ENCODE measurements at places on chromosomes 16 and 17.
A peak's percentile ranks its signal among the peaks of the same experiment; 100 is the strongest.

DNA sequence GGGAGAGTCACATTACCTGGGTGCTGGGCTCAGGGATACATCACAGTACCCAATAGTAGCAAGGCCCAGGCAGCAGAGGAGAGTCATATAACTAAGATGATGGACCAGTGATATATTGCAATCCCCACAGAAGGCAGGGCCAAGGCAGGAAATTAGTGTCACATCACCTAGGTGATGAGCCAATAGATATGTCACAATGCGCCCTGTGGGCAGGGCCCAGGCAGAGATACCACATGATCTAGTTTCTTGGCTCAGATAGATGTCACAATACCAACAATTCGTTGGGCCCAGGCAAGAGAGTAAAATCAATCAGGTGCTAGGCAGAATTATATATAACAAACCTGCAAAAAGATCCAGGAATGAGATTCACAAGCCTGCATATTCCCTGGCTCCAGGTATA lies 2111.5 kb downstream of the TP53TG3F start:
- no peak for DNase-seq

GRCh38 chr16:78227855-78228254 lies 128.4 kb downstream of the WWOX start:
- DNase-seq: no peak

DNA sequence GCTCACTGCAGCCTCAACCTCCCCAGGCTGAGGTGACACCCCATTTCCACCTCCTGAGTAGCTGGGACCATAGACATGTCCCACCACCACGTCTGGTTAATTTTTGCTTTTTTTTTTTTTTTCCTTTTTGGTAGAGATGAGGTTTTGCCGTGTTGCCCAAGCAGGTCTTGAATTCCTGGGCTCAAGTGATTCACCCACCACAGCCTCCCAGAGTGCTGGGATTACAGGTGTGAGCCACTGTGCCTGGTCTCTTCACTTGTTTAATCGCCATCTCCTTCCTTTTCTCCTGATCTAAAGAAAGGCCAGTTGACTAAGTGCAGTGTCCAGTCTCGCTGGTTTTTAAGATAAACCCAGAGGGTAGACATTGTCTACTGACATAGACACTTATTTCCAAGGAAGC lies 152.0 kb downstream of the C16orf95 start:
- DNase-seq: no peak

- DNase-seq: no peak
Measured at GRCh38 chr16:66360624-66361324, 5.7 kb upstream of the CDH5 start.

GRCh38 chr17:73281928-73282327 lies 20.2 kb upstream of the CPSF4L start:
- no peak for DNase-seq

GRCh38 chr17:70357190-70357589 lies 187.9 kb downstream of the KCNJ2 start:
- no peak for DNase-seq

- no peak for DNase-seq
Measured at GRCh38 chr17:6927290-6928126, 68.3 kb upstream of the ALOX12 start.

- no peak for DNase-seq
Measured at GRCh38 chr17:40490289-40490853, 11.1 kb downstream of the TNS4 start.

DNA sequence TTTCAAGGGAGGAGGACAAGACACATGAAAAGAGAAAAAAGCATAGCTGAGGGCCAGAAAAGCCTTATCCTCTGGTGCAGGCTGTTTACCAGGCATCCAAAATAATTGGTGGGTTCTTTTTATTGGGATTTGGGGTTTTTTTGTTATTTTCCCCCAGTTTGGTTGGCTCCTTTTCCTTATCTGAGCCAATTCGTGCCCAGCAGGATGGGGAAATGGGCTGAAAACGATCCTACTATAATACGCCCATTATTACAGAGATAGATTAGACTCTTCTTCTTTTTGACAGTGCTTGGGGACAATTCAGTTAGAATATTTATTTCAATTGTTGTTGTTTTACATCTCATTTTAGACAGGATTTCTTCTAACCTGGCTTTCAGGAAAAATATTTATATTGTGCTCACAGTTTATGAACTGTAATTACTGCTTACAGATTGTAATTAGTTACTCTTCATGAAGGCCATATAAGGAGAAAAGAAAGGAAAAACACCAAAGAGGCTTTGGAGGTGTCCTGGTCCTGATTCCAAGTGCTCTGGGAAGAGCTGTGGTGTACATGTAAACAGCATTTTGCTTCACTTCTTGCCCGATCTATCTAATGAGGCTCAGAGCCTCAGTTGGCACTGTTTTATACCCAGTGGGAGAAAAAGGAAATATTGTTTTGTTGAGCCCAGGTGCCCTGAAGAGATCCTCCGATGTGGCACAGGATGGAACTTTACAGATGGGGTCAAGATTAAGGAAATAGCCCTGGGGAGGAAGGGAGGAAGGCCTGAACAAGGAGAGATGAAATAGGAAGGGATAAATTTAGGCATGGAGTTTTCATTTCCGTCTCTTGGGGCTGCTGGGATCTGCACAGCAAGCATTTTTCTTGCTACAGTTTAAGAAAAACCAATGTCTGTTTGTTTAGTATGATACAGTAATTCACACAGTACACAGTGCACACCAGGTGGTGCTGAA lies 611 bp upstream of the ANKRD40 start:
- no peak for DNase-seq

DNA sequence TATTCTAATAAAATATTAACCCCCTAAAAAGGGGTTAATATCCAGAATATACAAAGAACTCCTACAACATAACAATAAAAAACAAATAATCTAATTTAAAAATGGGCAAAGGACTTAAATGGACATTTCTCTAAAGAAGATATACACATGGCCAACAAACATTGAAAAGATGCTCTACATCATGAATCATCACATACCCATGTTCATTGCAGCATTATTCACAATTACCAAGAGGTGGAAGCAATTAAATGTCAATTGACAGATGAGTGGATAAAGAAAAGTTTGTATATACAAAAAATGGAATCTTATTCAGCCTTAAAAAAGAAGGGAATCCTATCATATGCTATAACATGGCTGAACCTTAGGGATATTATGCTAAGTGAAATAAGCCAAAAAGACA lies 36.8 kb downstream of the CPD start:
- no peak for DNase-seq

- DNase-seq: no peak
Measured at GRCh38 chr17:43753493-43754129, 5.0 kb downstream of the SOST start.

DNA sequence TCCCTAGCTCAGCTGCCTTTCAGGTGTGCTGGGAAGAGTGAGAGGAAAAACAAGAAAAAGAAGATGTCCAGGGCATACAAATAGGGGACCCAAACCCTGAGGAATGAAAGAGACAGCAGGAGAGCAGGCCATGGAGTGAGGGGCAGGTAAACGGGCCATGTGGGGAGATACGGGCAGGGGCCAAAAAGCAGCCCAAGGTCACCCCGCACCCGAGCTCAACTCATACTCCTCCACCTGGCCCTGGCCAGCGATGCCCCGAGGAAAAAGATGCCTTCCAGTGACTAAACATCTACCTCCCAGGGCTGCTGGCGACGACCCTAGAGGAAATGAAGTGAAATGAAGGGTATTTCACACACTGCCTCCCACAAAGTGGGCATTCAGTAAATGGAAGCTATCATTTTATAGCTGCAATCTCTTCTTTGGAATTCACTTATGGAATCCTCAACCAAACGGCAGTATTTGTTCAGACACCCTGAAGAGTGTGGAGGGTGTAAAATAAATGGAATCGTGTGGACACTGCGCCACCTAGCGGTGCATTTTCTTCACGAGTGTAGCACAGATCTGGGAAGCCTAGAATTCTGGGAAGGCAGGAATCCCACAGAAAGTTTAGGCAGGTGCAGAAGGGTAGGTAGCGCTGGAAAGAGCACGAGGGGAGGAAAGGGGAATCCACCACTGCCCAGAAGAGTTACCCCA lies 14.9 kb downstream of the ELAC2 start:
- peak; percentile 35 for DNase-seq

- DNase-seq: peak; percentile 47
Measured at GRCh38 chr17:67293251-67294203, 48.5 kb upstream of the HELZ start.

DNA sequence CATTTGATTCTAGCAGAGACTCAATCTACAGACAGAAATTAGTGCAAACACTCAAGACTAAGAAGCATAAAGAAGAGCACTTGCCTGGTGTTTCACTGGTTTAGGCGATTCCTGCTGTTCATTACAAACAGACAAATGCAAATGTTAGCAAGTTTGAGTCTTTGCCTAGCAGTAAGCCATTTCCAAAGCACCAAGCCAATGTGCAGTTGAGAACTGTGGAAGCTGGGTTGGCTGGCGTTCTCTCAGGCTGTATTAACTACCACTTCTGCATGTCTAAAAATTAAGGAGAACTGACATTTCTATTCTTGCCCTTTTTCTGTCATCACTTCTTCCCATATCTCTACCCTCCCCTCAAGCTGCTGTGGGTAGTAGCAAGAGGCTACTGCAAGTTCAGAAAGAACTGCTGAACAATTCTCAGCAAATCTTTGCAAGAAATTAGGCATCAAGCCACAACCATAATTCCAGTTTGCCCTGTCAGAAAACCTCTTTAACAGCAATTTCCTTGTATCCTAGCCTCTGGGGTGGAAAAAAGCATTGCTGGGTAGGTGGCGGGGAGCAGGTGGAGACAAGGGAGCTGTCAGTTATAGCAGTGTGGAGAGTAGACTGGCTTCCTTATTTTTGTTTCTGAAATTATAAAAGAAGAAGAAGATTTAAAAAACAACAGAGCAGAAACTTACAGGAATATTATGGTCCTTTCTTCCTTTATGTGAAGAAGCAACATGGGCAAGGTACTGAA lies 53.8 kb downstream of the MYH10 start:
- DNase-seq: no peak

GRCh38 chr17:21282231-21282630 lies 2.3 kb upstream of the MAP2K3 start:
- no peak for DNase-seq

GRCh38 chr16:58638148-58639036 lies 8.8 kb upstream of the CNOT1 start:
- no peak for DNase-seq

DNA sequence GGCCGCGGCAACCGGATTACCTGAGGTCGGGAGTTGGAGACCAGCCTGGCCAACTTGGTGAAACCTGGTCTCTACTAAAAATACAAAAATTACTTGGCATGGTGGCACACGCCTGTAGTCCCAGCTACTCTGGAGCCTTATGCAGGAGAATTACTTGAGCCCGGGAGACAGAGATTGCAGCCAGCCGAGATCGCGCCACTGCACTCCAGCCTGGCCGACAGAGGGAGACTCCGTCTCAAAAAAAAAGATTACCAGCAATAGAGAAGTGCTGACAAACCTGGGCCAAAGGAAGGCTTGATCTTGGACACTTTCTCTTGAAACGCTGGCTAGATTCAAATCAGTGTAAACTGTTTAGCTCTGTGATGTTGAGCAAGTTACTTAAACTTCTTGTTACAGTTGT lies 4.3 kb downstream of the MT1H start:
- DNase-seq: no peak

- no peak for DNase-seq
Measured at GRCh38 chr17:79801156-79802038, 4.5 kb upstream of the CBX8 start.

GRCh38 chr16:31460582-31461002 lies 1.3 kb downstream of the ARMC5 start:
- no peak for DNase-seq

- DNase-seq: no peak
Measured at GRCh38 chr17:29576214-29577000, 7.9 kb downstream of the TP53I13 start.

DNA sequence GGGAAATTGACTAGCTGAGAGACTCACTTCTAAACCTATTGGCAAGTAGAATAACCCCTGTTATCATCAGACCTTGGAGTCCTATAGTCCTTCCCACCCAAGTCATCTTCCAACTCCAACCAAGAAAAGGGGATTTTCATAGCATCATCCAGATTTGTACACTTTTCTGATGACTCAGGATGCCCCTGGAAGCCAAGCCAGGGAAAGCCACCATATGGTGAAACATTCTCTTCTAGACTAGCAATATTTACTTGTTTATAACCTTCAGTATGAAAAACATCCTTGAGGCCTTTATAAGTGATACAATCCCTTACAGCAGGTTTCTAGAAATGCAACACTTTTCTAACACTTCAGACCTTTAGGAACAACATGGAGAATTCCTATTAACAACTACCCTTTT lies 618.8 kb upstream of the CDH11 start:
- no peak for DNase-seq

GRCh38 chr17:4333041-4333440 lies 33.4 kb downstream of the UBE2G1 start:
- no peak for DNase-seq

Data from stimulated activated CD4-positive, alpha-beta T cell treated with anti-CD3 and anti-CD28 coated beads, Interleukin-12 subunit alpha, Interleukin-12 subunit beta, amount 100 ng/mL, for 48 hours (primary cell).